ENCODE measurements at places on chromosomes 7 and 10.

GRCh38 chr10:111080224-111080623 lies 3.4 kb downstream of the ADRA2A start:
- no peak for DNase-seq

GRCh38 chr7:31100445-31100844 lies 48.3 kb downstream of the ADCYAP1R1 start:
- peak; percentile 71 for DNase-seq

GRCh38 chr7:148856578-148856881 lies 27.6 kb downstream of the EZH2 start:
- no peak for DNase-seq

DNA sequence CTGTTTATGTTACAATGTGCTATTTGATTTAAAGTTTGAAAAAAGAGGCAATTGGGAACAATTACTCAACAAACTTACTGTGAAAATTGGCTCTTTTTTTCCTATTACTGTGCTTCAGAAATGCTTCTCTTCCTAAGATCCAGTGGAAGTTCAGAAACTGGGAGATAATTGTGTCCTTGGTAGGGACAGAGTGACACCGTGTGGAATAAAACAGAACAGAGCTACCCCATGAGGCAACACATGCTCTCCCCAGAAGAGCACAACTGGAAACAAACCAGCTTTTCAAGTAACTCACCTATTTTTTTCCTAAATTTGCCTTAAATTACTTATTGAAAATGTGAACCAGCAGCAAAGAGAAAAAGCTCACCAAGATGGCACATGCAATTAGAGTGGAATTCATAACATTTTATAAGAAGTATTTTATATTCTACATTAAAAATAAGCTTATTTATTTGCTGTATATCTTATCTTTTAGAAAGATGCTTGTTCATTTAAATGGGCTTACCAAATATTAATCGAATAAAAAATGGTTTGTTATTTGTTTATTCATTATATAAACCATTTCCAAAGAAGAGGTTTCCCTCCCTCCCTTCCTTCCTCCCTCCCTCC lies 346.1 kb upstream of the ANKRD30A start:
- DNase-seq = peak; percentile 76

DNA sequence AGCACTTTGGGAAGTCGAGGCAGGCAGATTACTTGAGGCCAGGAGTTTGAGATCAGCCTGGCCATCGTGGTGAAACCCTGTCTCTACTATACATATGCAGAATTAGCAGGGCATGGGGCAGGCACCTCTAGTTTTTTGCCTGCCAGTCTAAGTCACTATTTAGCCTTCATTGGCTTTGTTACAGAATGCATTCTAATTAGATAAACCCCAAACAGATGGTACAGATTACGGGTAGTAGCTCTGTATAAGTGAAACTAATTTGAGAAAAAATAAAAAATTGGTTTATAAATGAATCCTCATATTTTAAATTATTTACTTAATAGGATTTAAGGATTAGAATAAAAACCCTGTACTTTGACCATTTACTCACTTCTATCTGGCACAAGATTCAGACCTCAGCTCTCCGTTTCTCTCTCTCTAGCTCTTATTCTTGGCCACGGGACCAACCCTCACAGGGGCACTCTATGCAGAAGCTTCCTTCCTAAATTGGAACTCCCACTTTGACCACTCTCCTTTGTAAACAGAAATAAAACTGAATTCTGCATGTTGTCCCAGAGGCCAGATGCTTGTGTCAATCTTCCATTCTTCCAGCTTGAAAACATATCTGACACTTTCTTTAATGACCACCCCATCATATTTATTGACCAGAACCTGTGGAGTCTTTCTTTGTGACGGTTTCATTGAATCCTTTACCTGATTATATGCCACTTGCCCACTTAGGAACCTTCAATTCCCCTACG lies 26.8 kb downstream of the BET1 start:
- no peak for DNase-seq

GRCh38 chr7:29350351-29350750 lies 155.8 kb downstream of the CHN2 start:
- DNase-seq = no peak

- DNase-seq = no peak
Observed at GRCh38 chr10:85317827-85318226, 989.4 kb downstream of the CCSER2 start.

DNA sequence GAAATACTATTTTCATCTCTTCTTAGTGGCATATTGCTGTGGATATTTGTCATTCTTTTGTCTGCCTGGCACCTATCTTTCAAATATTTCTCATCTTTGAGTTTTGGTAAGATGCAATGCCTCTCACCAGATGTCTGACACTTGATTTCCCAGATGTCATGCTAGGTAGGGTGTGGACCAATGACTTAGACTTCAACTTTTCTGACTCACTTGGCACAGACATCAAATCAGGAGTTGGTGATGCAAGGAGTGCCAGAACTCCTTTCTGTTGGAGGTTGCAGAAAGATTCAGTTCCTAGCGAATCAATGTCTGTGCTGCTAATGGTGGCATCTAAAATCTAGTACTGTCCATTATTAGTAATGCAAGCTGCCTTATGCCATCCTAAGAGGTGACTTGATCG lies 216.9 kb upstream of the FERD3L start:
- peak; percentile 88 for DNase-seq

DNA sequence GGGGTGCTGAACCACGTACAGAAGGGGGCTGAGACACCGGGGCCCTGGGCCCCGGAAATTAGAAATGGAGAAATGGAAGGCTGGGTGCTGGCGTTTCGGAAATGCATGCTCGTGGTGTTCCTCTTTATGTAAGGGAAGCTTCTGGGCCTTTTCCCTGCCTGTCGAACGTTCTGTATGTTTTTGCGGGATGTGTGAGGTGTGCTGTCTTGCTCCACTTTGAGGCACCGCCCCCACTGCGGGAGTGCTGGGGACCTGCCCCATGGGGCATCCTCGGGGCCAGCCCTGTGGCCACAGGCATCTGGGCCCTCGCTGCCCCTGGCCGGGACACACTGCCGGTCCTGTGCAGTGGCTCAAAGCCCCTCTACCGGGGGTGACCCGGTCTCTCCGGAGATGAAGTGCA lies 1.7 kb upstream of the VENTX start:
- DNase-seq = no peak

DNA sequence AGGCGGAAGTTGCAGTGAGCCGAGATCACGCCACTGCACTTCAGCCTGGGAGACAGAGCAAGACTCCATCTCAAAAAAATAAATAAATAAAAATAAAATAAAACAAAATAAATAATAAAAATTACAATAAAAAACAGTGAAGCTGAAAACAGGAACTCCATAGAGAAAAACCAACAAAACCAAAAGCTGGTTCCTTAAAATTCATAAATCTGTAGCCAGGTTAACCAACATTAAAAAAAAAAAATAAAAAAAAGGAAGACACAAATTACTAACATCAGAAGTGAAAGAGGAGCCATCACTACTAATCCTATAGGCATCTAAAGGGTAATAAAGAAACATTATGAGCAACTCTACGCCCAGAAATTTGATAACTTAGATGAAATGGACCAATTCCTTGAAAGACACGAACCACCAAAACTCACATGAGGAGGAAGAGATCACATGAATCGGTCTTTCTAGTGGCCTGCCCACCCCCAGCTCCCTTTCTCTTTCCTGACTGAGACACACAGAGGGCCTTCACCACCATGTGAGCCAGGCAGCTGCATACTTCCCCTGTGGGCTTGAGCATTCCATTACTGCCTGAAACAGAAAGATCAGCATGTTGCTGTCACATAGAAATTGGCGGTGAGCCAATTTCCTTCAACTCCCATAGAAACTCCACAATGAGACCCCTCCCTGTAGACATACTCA lies 208.7 kb downstream of the MAD1L1 start:
- no peak for DNase-seq

- DNase-seq = peak; percentile 8
Observed at GRCh38 chr10:77296534-77297392, 340.8 kb downstream of the KCNMA1 start.

DNA sequence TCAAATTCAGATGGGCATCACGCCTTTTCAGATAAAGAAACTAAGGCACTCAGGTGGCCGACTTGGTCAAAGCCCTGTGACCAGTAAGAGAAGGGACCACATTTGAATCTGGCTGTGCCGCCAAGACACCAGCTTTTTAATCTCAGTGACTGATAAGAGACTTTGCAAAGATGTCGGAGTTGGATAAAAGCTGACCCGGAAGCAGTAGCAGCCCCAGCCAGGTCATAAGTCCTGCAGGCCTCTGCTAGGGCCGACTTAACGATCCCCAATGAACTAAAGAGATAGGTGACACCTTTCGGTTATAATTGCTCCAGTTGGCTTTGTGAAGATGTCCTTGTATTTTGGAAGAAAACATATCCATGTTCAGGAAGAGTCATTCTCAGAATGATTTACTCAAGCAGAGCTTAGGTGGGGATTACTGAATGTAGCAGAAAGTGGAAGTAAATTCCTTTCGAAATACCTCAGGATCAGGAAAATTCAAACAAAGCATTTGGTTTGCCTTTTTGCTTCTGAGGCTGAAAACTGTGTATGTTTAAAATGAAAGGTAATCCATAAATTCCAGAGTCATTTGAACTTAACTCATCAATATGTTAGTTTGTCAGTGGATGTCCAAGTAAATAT lies 164.2 kb upstream of the PITRM1 start:
- DNase-seq = no peak

- DNase-seq = no peak
Observed at GRCh38 chr7:74141705-74142104, 32.5 kb upstream of the EIF4H start.

GRCh38 chr10:96873086-96873485 lies 41.0 kb downstream of the LCOR start:
- no peak for DNase-seq

DNA sequence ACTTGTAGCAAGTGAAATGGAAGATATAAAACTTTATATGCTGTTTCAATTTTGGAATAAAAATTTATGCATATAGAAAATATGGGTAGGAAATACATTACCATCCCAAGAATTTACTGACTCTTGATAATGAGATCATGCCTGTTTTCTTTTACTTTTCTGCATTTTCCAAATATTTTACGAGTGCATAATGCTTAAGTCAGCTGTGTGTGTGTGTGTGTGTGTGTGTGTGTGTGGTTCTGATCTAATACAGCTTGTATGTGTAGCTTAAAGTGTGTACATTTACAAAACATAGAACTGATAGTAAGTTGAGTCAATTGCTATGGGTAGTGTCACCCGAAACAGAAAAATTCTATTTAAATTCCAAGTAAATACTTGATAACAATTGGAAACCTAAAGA lies 315.9 kb upstream of the LRRN3 start:
- peak; percentile 4 for DNase-seq

DNA sequence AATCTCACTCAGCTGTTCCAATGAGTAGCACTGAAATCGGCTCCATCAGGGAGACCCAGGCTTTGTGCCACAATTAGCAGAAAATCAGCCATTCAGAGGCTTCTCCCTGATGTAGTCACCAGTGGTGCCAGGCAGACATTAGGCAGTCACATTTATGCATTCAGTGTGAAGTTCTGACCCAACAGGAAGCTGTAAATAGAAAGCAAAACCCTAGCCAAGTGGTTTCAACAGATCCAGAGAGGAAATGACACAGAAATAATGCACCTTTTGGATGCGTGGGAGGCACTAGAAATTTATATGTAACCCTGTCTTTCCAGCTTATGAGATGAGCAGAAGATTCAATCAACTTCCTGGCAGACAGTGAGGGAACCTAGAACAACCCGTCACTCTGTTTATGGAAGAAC lies 186.4 kb downstream of the PDE1C start:
- DNase-seq = peak; percentile 55

GRCh38 chr10:83432261-83433045 lies 706.9 kb upstream of the GHITM start:
- no peak for DNase-seq

DNA sequence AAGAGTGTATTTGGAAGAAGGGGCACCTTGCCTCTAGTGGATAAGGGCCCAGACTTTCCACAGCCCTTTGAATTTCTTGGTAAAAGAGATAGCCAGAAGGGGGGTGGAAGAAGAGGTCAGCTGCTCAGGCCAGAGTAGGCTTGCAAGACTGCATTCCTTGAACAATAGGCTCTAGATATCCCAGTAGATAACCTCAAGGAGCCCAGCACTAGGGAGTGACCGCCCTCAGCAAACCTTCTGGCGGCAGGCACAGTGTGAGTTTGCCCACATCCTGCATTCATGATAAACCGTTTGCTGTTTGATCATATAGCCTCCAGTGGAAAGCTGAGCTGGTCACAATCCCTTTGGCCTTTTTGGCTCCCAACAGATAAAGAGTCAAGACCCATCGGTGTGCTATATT lies 70.5 kb downstream of the NPY start:
- DNase-seq = no peak

- no peak for DNase-seq
Observed at GRCh38 chr10:120382360-120382759, 74.7 kb upstream of the PLPP4 start.

DNA sequence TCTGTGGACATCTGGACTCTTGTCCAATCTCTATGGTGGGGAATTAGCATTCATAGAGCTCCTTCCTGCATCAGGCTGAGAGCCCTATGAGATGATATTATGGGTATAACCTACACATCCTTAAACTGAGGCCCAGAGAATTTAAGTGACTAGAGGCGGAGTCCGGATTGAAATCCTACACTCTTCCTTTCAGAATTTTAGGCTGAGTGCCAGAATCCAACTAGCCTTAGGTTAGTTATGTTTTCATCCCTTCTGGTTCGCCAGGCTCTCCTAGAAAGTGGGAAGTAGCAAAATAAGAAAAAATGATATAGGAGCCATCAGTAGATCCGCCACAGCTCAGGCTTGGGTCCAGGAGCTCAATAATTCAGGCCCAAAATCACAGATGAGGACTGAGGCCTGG lies 212.5 kb downstream of the GLI3 start:
- DNase-seq = no peak

- peak; percentile 32 for DNase-seq
Observed at GRCh38 chr7:95421000-95421846, 13.6 kb downstream of the PON2 start.

- DNase-seq = no peak
Observed at GRCh38 chr10:110304394-110304779, 333 bp downstream of the SMNDC1 start.

GRCh38 chr10:9081961-9082360 lies 1027.5 kb downstream of the GATA3 start:
- no peak for DNase-seq

DNA sequence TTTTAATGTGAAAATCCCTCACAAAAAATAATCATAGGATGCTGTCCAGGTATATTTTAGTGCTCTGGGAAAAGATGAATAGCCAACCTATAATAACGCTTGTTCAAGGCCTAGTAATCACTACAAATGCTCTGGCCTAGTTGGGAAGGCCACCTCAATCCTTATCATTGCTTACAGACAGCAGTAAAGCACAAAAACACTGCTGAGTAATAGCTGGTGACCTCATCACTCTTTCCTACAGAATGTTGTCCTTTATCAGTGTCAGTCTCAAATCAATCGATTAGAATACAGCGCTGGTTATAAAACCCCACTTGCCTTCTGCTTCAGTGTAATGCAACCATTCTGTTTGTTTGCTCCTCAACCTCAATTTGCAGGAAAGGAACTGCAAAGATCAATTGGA lies 72.6 kb upstream of the STEAP1 start:
- no peak for DNase-seq

Measured in fibroblast of mammary gland (primary cell).